Psoas muscle (tissue), 8 donors: ENCODE measurements at places on chromosomes 13 and 19. TPM values are rescaled to one million over a fixed set of nuclear protein-coding genes. Genes with fewer than 3 reads are reported as not detected.

DNA sequence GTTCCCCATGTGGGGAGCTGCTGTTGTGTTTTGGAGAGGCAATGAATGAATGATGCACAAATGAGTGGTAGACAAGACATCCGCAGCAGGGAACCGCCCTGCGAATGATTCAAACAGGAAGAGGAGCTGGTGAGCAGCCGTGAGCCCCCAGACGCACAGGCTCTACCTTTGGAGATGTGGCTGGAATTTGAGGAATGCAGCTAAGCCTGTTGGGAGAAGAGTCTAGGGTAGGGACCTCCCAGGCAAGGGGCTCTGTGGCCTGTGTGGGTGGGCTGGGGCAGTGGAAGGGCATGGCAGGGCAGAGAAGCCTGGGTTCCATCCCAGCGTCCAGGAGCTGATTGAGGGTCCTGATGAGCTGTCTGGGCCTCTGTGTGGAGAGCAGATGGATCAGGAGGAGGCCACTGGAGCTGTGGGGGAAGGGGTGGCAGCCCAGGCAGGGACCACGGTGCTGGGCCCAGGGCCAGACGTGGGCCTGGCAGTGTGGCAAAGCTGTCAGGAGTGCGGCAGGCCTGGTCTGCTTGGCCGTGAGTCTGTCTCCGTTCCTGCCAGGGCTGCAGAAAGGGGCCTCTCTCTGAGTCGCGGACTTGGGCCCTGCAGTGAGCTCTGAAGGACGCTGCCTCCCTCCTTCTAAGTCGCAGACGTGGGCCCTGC is 41.8 kb upstream of the DCUN1D2 start:
- no peaks in the 10 kb centered on the region for H3K4me1 ChIP-seq
- H3K4me3 ChIP-seq: no peak overlapping the region
- no peaks in the 10 kb centered on the region for H3K36me3 ChIP-seq
- no peak for DNase-seq
- no peak overlapping the region for H3K27ac ChIP-seq

The KIR2DL1 gene
- total RNA-seq: not detected

DNA sequence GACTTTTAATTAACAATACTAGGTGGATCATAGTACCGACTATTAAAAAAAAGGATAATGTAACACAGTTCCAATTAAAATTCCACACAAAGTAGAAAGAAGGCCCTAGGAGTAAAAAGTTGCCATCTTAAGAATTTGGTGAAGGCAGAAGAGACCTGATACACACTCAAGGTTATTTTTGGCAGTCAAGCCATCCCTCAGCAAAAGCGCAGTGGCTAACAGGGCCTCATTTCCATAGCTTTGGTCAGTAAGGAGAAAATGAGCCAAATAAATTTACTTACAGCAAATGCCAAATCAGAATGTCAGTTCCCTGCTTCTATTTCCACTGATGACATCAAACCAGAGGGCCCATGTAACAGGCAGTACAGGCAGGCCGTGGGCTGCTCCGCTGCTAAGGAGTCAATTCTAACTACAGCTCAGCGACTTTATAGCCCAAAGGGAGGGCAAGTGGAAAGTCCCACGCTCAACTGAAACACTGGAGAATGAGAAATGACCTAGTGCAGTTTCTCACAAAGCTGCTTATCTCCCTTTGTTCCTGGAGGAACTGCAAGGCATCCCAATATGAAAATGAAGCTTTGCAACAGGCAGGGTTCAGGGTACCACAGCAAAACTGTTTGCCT is 6.3 kb downstream of the ARGLU1 start:
- peaks cover 66% of the 10 kb centered on the region for H3K4me1 ChIP-seq
- no peaks in the 10 kb centered on the region for H3K27me3 ChIP-seq
- H3K27ac ChIP-seq: peak overlapping the region; percentile 37
- peaks cover 27% of the 10 kb centered on the region for H3K36me3 ChIP-seq
- peak overlapping the region; percentile 31 for H3K4me3 ChIP-seq
- no peak for DNase-seq

The CEACAM3 gene
- not detected for total RNA-seq

The SULT2A1 gene
- total RNA-seq: not detected

DNA sequence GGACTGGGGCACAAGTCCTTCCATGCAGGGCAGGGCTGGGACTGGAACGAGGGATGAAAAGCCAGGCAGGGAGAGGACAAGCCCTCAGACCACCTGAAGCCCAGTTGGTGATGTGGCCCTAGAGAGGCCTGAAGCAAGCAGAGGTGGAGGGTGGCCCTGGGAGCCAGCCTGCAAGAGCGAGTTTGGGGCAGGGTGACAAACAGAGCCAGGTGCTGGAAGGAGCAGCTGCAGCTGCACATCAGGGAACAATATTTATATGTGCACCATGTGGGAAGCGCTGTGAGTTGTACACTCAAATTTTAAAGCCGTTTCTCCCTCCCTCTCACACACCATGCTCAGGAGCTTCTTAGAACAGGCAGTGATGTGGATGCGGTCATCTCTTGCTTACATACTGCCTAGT is 67.8 kb downstream of the FGF9 start:
- peaks cover 4% of the 10 kb centered on the region for H3K4me1 ChIP-seq
- no peaks in the 10 kb centered on the region for H3K27me3 ChIP-seq
- DNase-seq: no peak
- H3K27ac ChIP-seq: no peak overlapping the region
- no peaks in the 10 kb centered on the region for H3K36me3 ChIP-seq
- no peak overlapping the region for H3K4me3 ChIP-seq

DNA sequence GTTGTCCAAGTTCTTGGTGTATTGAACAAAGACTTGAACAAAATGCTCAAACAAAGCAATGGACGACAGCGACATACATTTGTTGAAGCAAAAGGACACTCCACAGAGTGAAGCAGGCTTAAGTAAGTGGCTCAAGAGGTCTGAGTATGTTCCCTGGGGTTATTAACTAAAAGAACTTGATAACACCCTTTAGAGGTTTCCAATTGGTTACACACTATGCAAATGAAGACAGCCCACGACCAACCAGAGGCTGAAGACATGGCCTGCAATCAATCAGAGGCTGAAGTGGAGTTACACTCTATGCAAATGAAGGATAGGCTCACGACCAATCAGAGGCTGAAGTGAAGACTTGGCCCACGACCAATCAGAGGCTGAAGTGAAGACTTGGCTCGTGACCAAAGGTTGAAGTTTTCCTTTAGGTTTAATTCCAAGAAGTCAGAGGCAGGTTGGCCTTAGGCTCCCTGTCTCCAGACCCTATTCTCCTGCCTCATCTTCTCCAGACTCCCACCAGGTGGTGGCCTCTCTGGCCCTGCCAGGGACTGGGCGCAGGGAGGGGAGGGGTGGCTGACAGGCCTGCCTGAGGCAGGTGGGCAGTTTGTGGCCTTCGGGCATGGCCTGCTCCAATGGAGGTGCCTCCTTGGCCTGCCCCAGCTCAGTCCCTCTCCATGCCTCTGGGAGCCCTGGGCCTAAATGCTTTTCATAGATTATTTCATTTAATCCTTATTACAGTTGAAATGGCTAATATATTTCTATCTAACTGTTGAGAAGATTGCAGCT is 38.1 kb downstream of the CCDC169 start:
- H3K36me3 ChIP-seq: no peaks in the 10 kb centered on the region
- no peaks in the 10 kb centered on the region for H3K27me3 ChIP-seq
- no peak for DNase-seq
- H3K27ac ChIP-seq: no peak overlapping the region
- no peaks in the 10 kb centered on the region for H3K4me1 ChIP-seq

- H3K4me1 ChIP-seq: peaks cover 9% of the 10 kb centered on the region
- peak overlapping the region; percentile 62 for H3K4me3 ChIP-seq
- DNase-seq: no peak
- peak overlapping the region; percentile 27 for H3K27ac ChIP-seq
- H3K36me3 ChIP-seq: no peaks in the 10 kb centered on the region
Observed at GRCh38 chr19:53982001-53982451, 9.4 kb upstream of the CACNG6 start.

DNA sequence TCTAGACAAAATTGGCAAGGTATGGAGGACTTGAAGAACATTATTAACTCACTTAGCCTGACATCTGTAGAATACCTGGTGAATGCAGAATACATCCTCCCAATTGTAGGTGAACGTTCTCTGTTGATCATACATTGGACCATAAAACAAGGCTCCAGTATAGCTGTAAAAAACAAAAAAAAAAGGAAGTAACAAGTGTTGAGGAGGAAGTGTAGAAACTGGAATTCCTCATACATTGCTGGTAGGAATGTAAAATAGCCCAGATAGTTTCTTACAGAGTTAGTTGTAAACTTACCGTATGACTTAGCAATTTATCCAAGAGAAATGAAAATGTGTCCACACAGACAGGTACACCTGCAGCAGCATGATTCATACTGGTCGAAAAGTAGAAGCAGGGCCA is 44.8 kb downstream of the TSSK6 start:
- no peak overlapping the region for H3K4me3 ChIP-seq
- DNase-seq: no peak
- no peaks in the 10 kb centered on the region for H3K27me3 ChIP-seq
- peaks cover 20% of the 10 kb centered on the region for H3K4me1 ChIP-seq
- no peak overlapping the region for H3K27ac ChIP-seq

DNA sequence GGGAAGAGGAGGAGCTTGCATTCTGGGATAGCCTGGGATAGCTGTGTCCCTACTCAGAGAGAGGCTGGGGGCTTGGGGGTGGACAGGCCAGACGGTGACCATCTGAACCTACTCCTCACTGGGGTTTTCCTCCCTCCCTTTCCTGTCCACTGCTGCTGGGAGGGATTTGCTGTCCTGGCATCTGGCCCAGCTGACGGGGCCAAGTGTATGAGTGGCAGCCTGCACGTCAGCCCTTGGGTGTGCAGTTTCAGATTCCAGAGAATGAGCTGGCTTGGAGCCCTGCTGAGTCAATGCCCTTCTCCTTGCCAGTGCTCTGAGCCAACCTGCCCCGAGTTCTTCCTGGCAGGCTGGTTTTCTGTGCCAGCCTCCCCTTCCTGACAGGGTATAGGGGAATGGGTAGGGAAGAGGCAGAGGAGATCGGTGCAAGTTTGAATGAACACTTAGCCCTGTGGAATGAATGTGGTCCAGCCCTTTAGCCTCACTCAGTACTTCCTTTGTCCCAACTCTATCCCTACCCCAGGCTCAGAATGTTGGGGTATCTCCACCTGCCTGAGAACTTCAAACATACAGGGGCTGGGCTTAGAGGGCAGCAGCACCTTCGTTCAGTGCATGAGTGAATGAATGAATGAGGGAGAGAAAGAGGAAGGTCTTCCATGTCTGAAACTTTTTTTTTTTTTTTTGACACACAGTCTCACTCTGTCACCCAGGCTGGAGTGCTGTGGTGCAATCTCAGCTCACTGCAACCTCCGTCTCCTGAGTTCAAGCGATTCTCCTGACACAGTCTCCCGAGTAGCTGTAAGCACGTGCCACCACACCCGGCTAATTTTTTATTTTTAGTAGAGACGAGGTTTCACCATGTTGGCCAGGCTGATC is 1.8 kb upstream of the ANGPTL4 start:
- H3K27me3 ChIP-seq: no peaks in the 10 kb centered on the region
- H3K36me3 ChIP-seq: no peaks in the 10 kb centered on the region
- H3K4me1 ChIP-seq: peaks cover 40% of the 10 kb centered on the region

The KIR2DL3 gene
- total RNA-seq: not detected

The LILRA5 gene
- 2.2 TPM for total RNA-seq

DNA sequence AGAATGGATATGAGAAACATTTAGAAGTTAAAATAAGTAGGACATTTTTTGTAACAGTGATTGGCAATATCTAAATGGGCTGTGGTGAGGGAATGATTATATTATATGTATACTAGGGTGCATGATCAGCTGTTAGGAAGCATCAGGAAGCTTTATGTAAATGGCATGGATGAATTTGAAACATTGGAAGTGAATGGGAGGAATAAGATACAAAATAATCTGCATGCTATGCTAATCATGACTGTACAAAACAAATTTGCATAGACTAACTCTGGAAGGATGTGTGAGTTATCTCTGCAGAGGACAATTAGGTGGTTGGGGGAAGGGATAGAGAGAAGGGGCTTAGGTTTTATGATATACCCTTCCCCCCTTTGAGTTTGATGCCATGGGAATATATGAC is 156.5 kb downstream of the MTUS2 start:
- no peak for DNase-seq
- H3K27ac ChIP-seq: no peak overlapping the region
- no peak overlapping the region for H3K4me3 ChIP-seq
- no peaks in the 10 kb centered on the region for H3K4me1 ChIP-seq
- no peaks in the 10 kb centered on the region for H3K36me3 ChIP-seq

DNA sequence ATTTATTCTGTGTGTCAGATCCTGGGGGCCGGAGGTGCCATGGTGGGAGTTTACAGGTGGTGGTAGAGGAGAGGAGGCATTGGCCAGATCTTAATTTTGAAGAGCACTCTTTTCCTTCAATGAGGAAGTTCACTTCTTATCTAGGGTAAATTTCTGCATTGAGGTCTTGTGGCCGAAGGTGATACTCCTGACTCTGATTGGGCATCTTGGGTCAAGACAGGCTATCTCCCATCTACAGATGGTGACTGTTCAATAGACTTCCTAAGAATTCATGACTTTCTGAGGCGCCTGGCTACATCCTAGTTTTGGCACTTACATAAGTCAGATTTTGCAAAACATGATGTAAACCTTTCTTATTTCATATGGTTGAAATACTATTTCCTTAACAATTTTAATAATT is 135.2 kb downstream of the SUCLA2 start:
- no peak overlapping the region for H3K27ac ChIP-seq
- no peak for DNase-seq
- H3K27me3 ChIP-seq: peaks cover 4% of the 10 kb centered on the region
- H3K36me3 ChIP-seq: no peaks in the 10 kb centered on the region
- H3K4me3 ChIP-seq: no peak overlapping the region
- no peaks in the 10 kb centered on the region for H3K4me1 ChIP-seq

GRCh38 chr13:109780845-109781383 is 5.5 kb downstream of the IRS2 start:
- peaks cover 2% of the 10 kb centered on the region for H3K27me3 ChIP-seq
- H3K36me3 ChIP-seq: peaks cover 28% of the 10 kb centered on the region
- peak overlapping the region; percentile 6 for H3K27ac ChIP-seq
- peaks cover 54% of the 10 kb centered on the region for H3K4me1 ChIP-seq

DNA sequence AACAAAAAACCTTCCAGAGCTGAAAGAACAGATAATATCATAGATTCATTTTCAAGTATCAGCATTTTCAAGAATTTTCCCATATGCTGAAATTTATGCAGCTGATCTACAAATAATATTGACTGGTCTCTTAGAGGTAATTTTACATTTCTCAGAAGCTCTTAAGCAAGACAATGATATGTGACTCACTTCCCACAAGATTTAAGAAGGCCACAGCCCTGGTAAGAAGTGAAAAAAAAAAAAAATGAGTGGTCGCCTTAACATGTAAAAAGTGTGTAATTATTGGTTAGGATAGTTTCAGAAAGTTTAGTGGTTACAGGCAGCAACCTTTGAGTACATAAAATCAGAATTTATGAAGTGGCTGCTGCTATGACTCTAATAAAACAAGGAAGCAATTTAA is 54.5 kb downstream of the NUFIP1 start:
- no peaks in the 10 kb centered on the region for H3K36me3 ChIP-seq
- no peak for DNase-seq
- H3K27ac ChIP-seq: no peak overlapping the region
- no peaks in the 10 kb centered on the region for H3K27me3 ChIP-seq
- H3K4me3 ChIP-seq: no peak overlapping the region
- peaks cover 37% of the 10 kb centered on the region for H3K4me1 ChIP-seq

GRCh38 chr13:76223999-76224398 is 587.9 kb downstream of the LMO7 start:
- no peak overlapping the region for H3K27ac ChIP-seq
- no peaks in the 10 kb centered on the region for H3K27me3 ChIP-seq
- DNase-seq: no peak
- H3K4me1 ChIP-seq: peaks cover 12% of the 10 kb centered on the region
- H3K36me3 ChIP-seq: no peaks in the 10 kb centered on the region

- H3K27me3 ChIP-seq: no peaks in the 10 kb centered on the region
- DNase-seq: peak; percentile 27
- H3K4me3 ChIP-seq: no peak overlapping the region
- peaks cover 48% of the 10 kb centered on the region for H3K36me3 ChIP-seq
Observed at GRCh38 chr13:113981194-113981605, 7.3 kb upstream of the C13orf46 start.

GRCh38 chr19:5967994-5968430 is 9.9 kb downstream of the RANBP3 start:
- peaks cover 7% of the 10 kb centered on the region for H3K36me3 ChIP-seq
- peak overlapping the region; percentile 20 for H3K27ac ChIP-seq
- no peaks in the 10 kb centered on the region for H3K27me3 ChIP-seq
- H3K4me3 ChIP-seq: peak overlapping the region; percentile 15
